ENCODE measurements at places on chromosomes 1 and 21. TPM values are rescaled to one million over a fixed set of nuclear protein-coding genes. Genes with fewer than 3 reads are reported as not detected.

ADAMTSL4 gene
- total RNA-seq = 3.4 TPM

BNIPL gene
- not detected for total RNA-seq

NUP210L gene
- not detected for total RNA-seq

KIF14 gene
- total RNA-seq = 15.1 TPM

ADAMTS1 gene
- 0.06 TPM for total RNA-seq

FCN3 gene
- not detected for total RNA-seq

CFHR2 gene
- total RNA-seq = not detected

TACSTD2 gene
- total RNA-seq = not detected

WNT2B gene
- 0.33 TPM for total RNA-seq

FLG2 gene
- not detected for total RNA-seq

TFF2 gene
- not detected for total RNA-seq

PARP1 gene
- 100 TPM for total RNA-seq

RBM11 gene
- total RNA-seq = not detected

ESRRG gene
- total RNA-seq = not detected

IGSF3 gene
- 26.5 TPM for total RNA-seq

GPR52 gene
- not detected for total RNA-seq

RGS8 gene
- total RNA-seq = not detected

OPRD1 gene
- total RNA-seq = 0.06 TPM

PRAMEF20 gene
- not detected for total RNA-seq

LHX8 gene
- total RNA-seq = 1.7 TPM

CPT2 gene
- total RNA-seq = 8.7 TPM

MTMR11 gene
- total RNA-seq = 7.9 TPM

DMBX1 gene
- 1.1 TPM for total RNA-seq

BCL2L15 gene
- 0.65 TPM for total RNA-seq

PGBD5 gene
- 1.1 TPM for total RNA-seq

TRABD2B gene
- 0.38 TPM for total RNA-seq

TSACC gene
- 2.8 TPM for total RNA-seq

LCE2B gene
- total RNA-seq = not detected

RRAGC gene
- 29.5 TPM for total RNA-seq

TCEA3 gene
- not detected for total RNA-seq

OR2T11 gene
- total RNA-seq = not detected

TRIM67 gene
- total RNA-seq = 0.28 TPM

FNDC5 gene
- total RNA-seq = 0.75 TPM

HRNR gene
- not detected for total RNA-seq

WDR4 gene
- total RNA-seq = 32.5 TPM

KIF26B gene
- total RNA-seq = 0.02 TPM

CD34 gene
- not detected for total RNA-seq

Data from A549 treated with DMSO at 1 μM for 4 hours (cell line).